ENCODE measurements at places on chromosomes 3 and 15.

DNA sequence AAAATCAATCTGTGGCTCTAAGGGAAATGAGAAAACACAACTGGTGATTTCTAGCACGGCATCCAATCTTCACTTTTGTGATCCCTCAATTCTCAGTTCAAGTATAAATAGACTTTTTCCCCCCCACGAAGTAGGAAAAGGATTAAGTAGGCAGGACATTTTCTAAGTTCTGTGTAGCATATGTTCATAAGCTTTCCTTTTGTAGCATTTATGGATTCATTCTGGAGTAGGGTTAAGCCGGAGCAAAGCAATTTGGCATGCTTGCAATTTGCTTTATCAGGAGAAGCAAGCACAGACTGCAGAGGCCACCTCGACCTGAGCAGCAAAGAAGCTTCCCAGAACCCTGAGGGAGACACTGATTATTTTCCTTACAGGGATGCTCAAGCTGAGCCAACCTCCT lies 66.3 kb downstream of the FHIT start:
- DNase-seq, result no peak

DNA sequence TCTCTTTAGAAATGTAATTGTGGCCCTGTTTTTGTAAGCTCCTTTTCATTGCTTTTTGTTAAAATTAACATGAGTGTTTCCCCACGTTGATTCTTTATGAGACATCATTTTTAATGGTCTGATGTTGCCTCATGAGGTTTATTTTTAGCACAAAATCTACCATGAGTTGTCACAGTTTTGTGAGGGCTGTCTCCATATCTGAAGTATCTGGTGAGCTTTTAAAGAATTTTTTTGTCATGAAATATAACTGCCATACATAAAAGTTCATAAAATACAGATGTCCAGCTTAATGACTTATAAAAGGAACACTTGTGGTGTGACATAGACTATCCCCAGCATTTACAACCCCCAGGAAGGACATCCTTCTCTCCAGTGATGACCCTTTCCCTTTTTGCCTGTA lies 34.3 kb upstream of the CEMIP start:
- DNase-seq, result no peak

DNA sequence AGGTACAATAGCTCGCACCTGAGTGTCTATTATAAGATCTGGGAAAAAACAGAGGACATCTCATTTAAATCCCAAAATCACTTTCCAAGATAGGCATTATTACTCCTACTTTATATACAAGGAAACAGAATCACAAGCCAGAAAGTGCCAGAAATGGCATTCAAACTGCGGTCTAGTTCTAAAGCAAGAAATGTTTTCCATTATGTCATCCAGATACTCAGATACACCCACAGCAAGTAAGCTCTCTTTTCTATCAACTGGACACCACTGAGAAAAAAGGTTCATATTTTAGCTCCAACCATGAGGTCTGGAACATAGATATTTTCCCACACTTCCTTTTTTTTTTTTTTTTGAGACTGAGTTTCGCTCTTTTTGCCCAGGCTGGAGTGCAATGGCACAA lies 8.1 kb downstream of the SLC33A1 start:
- DNase-seq, result no peak

- no peak for DNase-seq
These were observed 1.1 kb downstream of the PDIA5 start for GRCh38 chr3:123067689-123068600.

DNA sequence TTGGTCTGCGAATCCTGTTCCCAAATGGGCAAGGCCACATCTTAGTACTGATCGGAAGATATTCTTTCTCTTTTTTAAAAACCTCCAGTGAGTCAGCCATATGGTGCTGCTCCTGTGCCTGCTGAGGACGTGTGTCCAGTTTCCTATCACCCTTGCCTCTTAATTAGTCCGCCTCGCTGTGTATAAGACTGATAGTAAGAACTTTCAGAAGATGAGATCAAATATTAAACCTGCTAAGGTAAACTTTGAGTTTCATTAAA lies 612 bp downstream of the UBA5 start:
- DNase-seq, result no peak

GRCh38 chr15:48924528-48925393 lies 39.0 kb downstream of the SHC4 start:
- DNase-seq, result no peak

- DNase-seq, result no peak
These were observed 78.4 kb upstream of the LRTM1 start for GRCh38 chr3:55006244-55006676.

DNA sequence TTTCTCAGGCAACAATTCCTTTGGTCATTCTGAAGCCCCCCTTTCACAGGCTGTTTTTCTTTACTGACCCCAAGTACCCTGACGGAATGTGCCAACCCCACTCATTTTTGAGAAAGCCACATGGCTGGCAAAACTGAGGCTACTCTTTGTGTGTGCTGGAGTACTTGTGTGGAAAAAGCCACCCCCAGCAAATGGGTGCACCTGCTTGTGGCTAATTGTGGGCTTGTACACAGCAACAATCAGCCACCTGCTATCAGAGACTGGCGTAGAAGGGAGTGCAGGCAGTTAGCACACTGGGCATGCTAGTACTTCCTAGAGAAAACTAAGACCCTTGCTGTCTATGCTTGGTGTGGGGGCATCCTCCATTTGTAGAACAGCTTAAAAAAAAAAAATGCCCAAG lies 110.1 kb upstream of the LMOD3 start:
- DNase-seq, result no peak

- DNase-seq, result no peak
These were observed 175.8 kb upstream of the MME start for GRCh38 chr3:154904328-154904727.

DNA sequence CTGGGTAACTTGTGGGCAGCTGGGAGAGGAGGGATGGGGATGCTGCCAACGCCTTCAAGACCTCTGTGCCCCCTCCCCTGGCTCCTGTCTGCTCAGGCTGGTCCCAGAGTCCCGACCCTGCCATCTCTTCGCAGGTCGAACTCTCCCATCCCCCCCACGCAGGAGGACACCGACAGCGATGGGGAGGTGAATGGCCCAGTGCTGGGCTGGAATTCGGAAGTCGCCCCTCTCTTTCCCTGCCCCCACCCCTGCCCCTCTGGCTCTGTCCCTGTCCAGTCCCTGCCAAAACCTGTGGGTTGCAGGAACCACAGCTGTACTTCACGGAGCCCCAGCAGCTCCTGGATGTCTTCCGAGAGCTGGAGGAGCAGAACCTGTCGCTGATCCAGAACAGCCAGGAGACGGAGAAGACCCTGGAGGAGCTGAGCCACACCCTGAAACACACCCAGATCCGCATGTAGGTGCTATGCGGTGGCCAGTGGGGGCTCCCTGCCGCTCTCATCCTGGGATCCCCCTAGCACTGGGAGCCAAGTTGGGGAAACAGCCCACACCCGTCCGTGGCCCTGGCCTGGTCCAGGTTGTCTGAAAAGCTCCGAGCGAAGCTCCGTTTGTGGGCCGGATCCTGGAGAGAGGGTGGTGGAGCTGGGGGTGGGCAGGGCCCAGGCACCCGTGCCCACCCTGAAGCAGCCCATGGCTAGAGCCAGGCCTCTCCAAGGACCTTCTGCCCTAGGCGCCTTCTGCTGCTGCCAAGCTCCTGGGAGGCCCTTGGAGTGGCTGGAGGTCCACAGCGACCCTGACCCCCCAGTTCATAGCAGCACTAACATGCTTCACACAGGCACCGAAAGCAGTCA lies 28.7 kb downstream of the CFAP100 start:
- DNase-seq, result no peak

- DNase-seq, result no peak
These were observed 647.2 kb upstream of the UBE2E2 start for GRCh38 chr3:22555753-22556435.

DNA sequence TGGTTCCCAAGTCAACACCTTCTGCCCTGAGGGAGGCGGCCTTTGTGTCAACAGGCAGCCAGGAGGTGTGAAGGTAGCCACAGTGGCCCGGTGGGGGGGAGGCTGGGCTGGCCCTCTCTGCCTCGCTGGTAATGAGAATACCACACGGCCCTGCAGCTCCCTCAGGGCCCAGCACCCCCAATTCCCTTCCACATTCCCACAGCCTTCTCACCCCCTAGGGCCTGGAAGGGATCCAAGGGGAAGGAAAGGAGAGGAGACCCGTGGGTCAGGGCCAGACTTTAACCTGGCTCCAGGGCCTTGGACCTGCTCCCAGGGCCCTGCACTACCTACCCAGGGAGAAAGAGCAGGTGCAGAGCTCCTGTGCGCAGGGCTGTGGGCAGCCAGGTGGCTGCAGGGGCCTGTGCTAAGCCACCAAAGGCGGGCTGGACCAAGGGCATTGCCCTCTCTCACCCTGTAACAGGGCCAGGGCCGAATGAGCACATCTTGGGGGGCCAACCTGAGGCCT lies 8.7 kb upstream of the MESP2 start:
- no peak for DNase-seq

- no peak for DNase-seq
These were observed 43.7 kb downstream of the PROS1 start for GRCh38 chr3:93930041-93930440.

DNA sequence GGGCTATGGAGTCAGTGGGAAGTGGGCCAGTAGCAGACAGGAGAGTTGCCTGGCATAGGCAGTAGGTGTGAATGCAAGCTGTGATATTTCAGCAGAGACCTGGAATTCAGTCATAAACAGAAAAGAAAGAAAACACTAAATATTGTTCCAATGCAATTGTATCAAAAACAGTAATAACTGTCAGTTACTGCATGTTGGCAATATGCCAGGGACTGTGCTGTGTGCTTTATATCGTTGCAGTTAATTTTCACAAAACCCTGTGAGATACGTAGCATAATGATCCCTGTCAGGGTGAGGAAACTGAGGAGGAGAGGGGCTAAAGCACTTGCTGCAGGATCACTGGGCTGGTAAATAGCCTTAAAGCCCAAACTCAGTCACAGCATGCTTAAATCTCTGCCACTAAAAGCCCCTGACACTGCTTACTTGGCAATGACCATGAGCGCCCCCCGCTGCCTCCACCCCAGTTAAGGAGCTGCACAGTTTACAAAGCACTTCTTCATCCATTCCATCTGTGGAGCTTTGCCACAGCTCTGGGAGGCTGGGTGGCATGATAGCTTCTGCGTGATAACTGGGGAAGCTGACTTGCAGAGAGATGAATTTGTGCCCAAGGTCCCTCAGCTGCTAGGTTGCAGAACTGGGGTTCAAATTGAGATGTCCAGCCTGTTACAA lies 3.9 kb downstream of the SLC6A1 start:
- DNase-seq, result no peak

GRCh38 chr3:44468572-44469520 lies 8.6 kb downstream of the ZNF445 start:
- peak; percentile 49 for DNase-seq

GRCh38 chr3:6180171-6180570 lies 680.7 kb upstream of the GRM7 start:
- DNase-seq, result no peak

DNA sequence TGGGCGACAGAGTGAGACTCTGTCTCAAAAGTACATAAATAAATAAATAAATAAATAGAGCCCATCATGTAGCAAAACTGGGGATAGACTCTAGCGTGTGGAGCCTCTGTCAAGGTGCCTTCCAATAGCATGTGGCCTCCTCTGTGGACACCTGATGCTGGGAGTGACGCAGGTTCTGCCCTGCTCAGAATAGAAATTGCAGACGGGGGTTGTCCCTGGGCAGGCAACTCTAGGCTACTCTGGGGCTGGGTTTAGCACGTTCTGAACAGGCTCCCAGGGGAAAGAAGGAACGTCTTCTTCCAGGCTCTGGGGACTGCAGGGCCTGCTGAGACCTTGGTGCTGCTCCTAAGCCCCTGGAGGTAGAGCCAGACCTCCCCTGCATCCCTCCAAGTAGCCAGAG lies 65.3 kb downstream of the EPHB3 start:
- DNase-seq, result no peak

DNA sequence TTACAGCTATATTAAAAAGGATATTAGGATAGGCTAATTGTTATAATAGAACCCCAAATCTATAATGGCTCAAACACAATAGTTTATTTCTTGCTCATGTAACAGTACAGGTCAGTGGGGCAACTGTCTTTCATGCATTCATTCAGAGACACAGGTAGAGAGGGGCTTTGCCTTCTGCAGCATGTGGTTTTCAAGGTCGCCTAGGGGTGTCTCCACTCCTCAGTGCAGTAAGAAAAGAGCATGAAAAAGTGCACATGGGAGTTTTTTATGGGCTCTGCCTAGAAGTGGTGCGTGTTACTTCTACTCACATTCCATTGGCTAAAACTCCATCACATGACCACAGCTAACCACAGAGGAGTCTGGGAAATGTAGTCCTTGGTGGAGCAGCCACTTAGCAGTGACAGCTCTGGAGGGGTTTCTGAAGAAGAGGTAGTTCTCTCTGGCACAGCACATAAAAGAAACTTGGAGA lies 1.8 kb downstream of the ZBTB38 start:
- DNase-seq, result peak; percentile 12

- peak; percentile 54 for DNase-seq
These were observed 2.0 kb upstream of the SEMA3G start for GRCh38 chr3:52446631-52447511.

- DNase-seq, result no peak
These were observed 26.4 kb downstream of the RSL24D1 start for GRCh38 chr15:55170361-55170760.

GRCh38 chr15:68463996-68464395 lies 32.0 kb upstream of the ITGA11 start:
- DNase-seq, result no peak

DNA sequence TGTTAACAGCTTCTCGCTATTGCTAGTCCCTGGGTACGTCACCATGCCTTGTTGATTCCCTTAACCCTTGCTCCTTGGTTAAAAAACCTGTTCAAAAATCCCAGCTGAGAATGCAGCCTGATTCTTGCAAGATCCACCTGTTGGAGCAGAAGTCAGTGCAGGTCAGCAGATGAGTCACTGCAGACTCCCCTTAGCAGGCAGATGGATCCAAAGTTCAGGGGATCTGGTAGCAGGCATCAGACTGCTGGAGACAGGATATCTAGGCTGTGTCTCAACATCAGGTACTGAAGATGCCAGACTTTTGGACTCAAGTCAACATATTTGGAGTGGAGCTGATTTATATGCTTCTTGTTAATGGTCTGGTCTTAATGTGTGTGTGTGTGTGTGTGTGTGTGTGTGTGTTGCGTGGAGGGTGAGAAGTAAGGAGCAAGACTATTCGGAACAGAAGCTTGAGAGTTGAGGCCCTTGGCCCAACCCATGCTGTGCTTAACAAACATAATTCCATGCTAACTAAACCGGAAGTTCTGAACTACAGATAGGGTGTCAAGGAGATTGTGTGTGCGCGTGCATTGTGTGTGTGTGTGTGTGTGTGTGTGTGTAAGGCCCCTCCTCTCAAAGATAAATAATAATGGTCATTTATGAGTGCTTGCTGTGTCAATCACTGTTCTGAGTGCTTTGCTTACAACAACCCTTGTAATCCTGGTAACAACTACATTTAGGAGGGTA lies 1.0 kb upstream of the C3orf52 start:
- no peak for DNase-seq

DNA sequence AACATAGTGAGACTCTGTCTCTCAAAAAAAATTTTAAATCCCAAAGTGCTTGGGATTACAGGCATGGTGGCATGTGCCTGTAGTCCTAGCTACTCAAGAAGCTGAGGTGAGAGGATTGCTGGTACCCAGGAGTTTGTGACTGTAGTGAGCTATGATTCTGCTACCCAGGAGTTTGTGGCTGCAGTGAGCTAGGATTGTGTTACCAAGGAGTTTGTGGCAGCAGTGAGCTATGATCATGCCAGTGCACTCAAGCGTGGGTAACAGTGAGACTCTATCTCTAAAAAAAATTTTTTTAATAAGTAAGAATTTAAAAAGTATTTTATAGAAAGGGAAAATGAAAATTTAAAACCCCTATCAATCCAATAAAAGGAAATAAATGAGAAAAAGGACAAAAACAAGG lies 69.5 kb downstream of the FAIM start:
- no peak for DNase-seq

- no peak for DNase-seq
These were observed 172.8 kb downstream of the USP13 start for GRCh38 chr3:179825527-179826246.

GRCh38 chr3:46666453-46666845 lies 27.0 kb downstream of the ALS2CL start:
- no peak for DNase-seq

Measured in T-helper 2 cell (primary cell).